Fibroblast of the aortic adventitia (primary cell): ENCODE measurements at places on chromosomes 12 and 14. TPM values are rescaled to one million over a fixed set of nuclear protein-coding genes. Genes with fewer than 3 reads are reported as not detected.
A peak's percentile ranks its signal among the peaks of the same experiment; 100 is the strongest.

Gene OR11H12
- not detected in 2 replicates for total RNA-seq

- no peak for DNase-seq
Observed at GRCh38 chr14:104294628-104294982, 156.2 kb downstream of the KIF26A start.

- no peak for DNase-seq
Observed at GRCh38 chr12:115134298-115134697, 450.3 kb upstream of the TBX3 start.

- no peak for DNase-seq
Observed at GRCh38 chr12:1805441-1806081, 14.8 kb upstream of the LRTM2 start.

- DNase-seq = no peak
Observed at GRCh38 chr12:22677781-22678574, 53.0 kb downstream of the ETNK1 start.

Gene NTS
- 0.09 TPM in 1 of 2 replicates, not detected in the other for total RNA-seq

- no peak for DNase-seq
Observed at GRCh38 chr12:87253157-87253556, 776.0 kb downstream of the C12orf50 start.

GRCh38 chr14:103016071-103016470 is 41.3 kb downstream of the CDC42BPB start:
- no peak for DNase-seq

DNA sequence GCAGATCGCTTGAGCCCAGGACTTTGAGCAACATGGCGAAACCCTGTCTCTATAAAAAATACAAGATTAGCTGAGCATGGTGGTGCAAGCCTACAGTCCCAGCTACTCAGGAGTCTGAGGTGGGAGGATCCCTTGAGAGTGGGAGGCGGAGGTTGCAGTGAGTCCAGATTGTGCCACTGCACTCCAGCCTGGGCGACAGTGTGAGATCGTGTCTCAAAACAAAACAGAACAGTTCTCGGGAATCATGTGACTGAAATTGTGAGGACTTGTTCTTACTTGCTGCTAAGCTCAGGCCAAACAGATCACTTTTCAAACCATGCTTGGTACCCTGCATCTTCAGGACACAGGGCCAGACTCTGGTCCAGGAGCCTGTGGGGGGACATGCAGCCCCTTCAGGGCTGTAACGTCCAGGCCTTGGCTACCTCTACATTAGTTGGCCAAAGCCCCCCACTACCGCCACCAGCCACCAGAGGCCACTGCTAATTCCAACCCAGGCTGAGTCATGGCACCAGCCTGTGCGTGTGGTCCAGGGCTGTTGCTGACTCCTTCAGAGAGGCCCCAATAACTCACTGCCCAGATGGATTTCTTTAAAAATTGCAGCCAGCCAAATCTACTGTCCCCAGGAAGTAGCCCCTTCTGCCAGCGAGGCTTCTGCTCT is 33.4 kb upstream of the SYNDIG1L start:
- DNase-seq = peak; percentile 56

Gene SYT1
- 5.6 and 43.3 TPM in 2 replicates for total RNA-seq

DNA sequence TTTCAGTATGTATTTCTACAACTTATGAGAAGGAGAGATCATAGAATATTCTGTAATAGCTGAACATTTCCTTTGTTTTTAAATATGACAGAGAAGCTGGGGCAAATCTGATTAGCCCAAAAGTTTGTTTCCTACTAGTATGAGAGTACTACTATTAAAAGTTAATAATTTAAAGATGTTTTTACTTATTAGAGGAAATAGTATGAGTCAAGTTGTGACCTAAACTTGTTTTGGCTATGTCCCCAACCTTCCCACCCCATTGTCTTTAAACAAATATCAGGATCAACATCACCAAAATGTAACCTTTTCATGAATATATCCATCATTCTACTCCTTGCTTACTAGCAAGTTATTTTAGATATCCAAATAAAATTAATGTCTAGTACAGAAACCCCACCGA is 10.5 kb downstream of the GNPNAT1 start:
- DNase-seq = peak; percentile 30

DNA sequence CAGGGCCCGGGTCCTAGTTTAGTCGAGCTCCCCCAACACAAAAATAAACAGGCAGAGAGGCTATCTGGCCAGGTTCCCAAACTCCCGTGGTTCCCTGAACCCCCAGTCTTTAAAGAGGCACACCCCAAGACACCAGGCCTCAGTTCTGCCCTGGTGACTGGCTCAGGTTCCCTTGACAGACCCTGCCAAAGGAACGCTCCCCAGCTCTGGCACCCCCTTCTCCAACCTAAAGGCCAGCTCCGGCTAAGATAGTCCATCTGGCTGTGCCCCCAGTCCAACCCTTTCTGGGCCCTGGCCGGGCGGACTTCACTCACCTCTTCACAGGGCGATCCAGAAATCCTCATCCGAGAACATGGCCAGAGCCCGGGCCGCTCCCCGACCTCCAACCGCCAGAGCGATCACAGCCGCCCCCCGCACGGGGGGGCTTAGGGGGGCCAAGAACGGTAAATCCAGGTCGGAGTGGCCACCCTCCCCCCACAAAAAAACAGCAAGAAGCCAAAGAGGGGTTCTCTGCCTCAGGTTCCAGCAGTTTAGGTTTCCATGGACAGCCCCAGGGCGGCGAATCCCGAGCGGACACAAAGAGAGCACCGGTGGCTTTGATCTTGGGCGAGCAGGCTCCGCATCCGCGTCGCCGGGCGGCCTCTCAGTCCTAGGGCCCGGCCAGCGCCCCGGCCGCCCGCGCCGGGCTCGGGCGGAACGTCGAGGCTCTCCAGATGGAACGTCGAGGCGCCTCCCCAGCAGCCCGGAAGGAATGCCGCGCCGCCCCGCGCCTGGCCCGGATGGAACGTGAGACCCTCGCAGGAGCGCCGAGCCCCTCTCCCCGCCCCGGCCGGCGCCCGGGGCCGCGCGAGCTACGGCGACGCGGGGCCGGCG is 1.1 kb downstream of the KMT2D start:
- DNase-seq = no peak

Gene CPSF6
- 13.4 and 25.8 TPM in 2 replicates for total RNA-seq

DNA sequence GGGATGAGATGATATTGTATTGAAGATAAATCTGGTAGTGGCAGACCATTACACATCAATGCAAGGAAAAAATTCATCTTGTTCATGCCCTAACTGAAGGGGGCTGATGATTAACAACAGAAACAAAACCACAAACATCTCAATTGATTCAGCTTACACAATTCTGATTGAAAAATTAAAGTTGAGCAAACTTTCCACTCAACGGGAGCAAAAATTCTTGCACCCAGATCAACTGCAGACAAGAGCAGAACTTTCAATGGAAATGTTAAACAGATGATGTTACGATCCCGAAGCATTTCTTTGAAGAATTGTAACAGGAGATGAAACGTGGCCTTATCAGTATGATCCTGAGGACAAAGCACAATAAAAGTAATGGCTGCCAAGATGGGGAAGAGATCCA is 172.4 kb upstream of the SOX5 start:
- DNase-seq = peak; percentile 32

GRCh38 chr12:44077294-44077693 is 241.4 kb downstream of the TMEM117 start:
- no peak for DNase-seq

GRCh38 chr14:36553656-36554260 is 28.7 kb downstream of the NKX2-8 start:
- peak; percentile 68 for DNase-seq

- DNase-seq = no peak
Observed at GRCh38 chr12:19550626-19551025, 111.3 kb downstream of the AEBP2 start.

Gene ATN1
- total RNA-seq = 13.6 and 13.8 TPM in 2 replicates

DNA sequence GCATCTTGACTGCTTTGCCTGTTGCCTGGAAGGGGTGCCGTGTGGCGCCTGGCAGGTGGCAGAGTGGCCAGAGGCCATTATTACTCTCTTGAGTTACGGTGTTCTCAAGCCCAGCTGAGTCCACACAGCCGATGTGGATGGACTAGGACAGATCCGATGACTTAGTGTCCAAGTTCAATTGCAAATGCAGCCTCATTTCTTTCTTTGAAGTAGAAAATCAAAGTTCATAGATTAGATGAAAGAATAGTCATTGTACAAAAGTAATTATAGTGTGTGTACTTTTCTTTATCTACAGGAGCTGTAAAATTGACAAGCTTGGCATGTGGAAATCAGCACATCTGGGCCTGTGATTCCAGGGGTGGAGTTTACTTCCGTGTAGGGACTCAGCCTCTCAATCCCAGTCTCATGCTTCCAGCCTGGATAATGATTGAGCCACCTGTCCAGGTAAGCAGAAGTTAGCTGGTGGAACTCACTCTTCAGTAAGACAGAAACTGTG is 44.7 kb downstream of the ANKRD9 start:
- no peak for DNase-seq

Gene ANO4
- 0.18 and 1.6 TPM in 2 replicates for total RNA-seq

- no peak for DNase-seq
Observed at GRCh38 chr12:122467983-122468382, 32.7 kb downstream of the ZCCHC8 start.

DNA sequence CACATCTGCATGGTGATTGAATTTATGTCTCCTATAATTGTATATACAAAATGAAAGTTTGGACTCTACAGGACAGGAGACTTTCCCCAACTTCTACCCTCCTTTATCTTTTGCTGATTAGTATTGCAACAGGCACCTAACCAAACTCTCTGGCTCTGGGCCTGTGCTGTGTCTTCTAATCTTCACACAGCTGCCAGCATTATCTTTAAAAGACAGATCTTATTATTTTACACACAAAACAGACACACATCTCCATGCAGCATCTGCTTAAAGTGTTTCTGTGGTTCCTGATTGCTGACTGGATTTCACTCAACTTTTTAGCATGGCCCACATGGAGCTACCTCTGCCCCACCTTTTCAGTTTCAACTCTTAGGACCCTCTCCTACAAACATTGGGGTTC is 154.9 kb upstream of the PELI2 start:
- peak; percentile 21 for DNase-seq

- DNase-seq = no peak
Observed at GRCh38 chr12:92762773-92763172, 60.0 kb downstream of the PLEKHG7 start.

Gene RNASE11
- total RNA-seq = not detected in 2 replicates

GRCh38 chr12:108840605-108841332 is 16.6 kb downstream of the SSH1 start:
- no peak for DNase-seq

DNA sequence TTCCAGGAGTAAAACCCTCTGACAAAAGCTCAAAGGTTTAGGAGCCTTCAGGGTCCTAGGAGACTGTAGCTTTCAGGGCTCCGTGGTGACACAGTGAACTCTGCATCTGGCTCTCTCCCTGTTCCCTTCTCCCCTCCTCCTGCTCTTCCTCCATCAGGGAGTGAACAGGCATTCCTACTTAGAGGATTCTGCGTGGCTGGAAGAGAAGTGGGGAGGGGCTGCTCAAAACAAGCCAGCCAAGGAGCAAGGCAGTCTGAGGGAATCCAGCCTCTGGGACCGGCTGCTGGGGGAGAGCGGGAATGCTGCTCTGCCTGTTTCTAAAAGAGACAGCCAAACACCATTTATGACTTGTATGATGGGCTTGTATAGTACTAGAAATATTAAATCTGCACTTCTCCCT is 49.5 kb downstream of the RBMS2 start:
- DNase-seq = no peak

Gene KRT82
- not detected in 2 replicates for total RNA-seq

GRCh38 chr14:74309125-74310022 is 6.6 kb upstream of the ABCD4 start:
- no peak for DNase-seq

Gene KRT77
- not detected in 2 replicates for total RNA-seq

GRCh38 chr14:44396226-44396625 is 110.9 kb downstream of the FSCB start:
- DNase-seq = no peak

- no peak for DNase-seq
Observed at GRCh38 chr14:105165134-105165704, 3.4 kb downstream of the JAG2 start.

- DNase-seq = peak; percentile 41
Observed at GRCh38 chr12:71719647-71720370, 33.9 kb downstream of the TMEM19 start.

Gene ANO2
- not detected in 2 replicates for total RNA-seq

Gene NKX2-1
- not detected in 2 replicates for total RNA-seq

- DNase-seq = no peak
Observed at GRCh38 chr12:122865268-122866231, 30.3 kb downstream of the HIP1R start.

- no peak for DNase-seq
Observed at GRCh38 chr14:87503711-87504110, 489.3 kb downstream of the GALC start.

GRCh38 chr14:22375321-22375930 is 213.6 kb downstream of the DAD1 start:
- DNase-seq = peak; percentile 73

Gene B3GNT4
- not detected in 2 replicates for total RNA-seq

DNA sequence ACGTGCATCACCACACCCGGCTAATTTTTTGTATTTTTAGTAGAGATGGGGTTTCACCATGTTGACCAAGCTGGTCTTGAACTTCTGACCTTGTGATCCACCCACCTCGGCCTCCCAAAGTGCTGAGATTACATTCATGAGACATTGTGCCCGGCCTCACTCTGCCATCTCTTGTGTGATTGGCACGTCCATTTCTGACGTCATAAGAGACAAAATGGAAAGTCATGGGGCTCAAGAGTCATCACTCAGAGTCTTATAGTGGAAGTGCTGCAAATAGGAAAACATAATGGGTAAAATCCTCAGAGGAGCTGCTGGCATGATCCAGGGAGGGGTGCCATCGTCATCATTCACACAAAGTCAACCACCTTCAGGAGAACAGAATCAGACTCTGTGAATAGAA is 54.2 kb upstream of the GPATCH2L start:
- no peak for DNase-seq

DNA sequence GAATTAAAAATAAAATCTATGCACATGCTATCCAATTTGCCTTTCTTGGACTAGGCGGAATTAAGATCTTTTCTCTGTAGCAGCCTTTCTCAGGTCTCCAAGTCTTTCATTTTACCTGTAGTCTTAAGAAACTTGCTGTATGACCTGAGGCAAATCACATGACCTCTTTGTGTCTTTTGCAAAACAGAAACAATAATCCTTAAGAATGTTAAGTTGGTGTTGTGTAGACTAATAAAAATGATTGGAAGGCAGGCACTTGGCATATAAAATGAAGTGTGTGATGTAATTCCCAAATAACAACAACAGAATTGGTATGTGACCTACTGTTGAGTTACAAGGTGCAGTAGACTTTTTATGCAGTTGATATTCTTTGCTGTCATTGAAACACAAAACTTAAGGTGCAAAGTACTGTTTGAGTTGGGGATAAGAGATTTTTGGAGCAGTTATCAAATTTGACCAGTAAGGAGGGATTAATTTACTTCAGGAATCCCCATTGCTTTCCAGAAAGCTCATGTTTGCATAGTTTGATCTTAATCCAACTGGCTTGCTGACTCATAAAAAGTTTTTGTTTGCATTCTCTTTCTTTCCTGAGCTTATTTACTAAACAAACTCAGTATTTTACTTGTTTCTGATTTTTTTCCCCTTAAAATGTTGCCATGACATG is 51.4 kb downstream of the SUSD6 start:
- peak; percentile 61 for DNase-seq

Gene MIPOL1
- total RNA-seq = 12.5 and 32.1 TPM in 2 replicates

Gene NFATC4
- 77.9 and 221 TPM in 2 replicates for total RNA-seq

Gene CLEC14A
- total RNA-seq = 0.63 and 4.5 TPM in 2 replicates

Gene AKAP3
- total RNA-seq = 0.81 and 4.9 TPM in 2 replicates

- no peak for DNase-seq
Observed at GRCh38 chr14:74816124-74816523, 53.0 kb downstream of the YLPM1 start.

GRCh38 chr14:65658202-65658601 is 245.7 kb downstream of the FUT8 start:
- peak; percentile 82 for DNase-seq

Gene CLEC1B
- not detected in 2 replicates for total RNA-seq
